H9 (cell line): ENCODE measurements at places on chromosomes 3 and 15. TPM values are rescaled to one million over a fixed set of nuclear protein-coding genes. Genes with fewer than 3 reads are reported as not detected.

ARL14 gene
- not detected in 2 replicates for total RNA-seq

CPB1 gene
- not detected in 2 replicates for total RNA-seq

CISH gene
- total RNA-seq = 1.7 and 2.2 TPM in 2 replicates

RBP2 gene
- not detected in 2 replicates for total RNA-seq

RRP9 gene
- total RNA-seq = 64.0 and 67.1 TPM in 2 replicates

LMAN1L gene
- not detected in 2 replicates for total RNA-seq

SLC6A11 gene
- total RNA-seq = 1.5 and 1.9 TPM in 2 replicates

PLCB2 gene
- total RNA-seq = 5.7 and 7.4 TPM in 2 replicates

MB21D2 gene
- 19.1 and 20.8 TPM in 2 replicates for total RNA-seq

FSIP1 gene
- total RNA-seq = 0.64 and 0.96 TPM in 2 replicates

CBLB gene
- 22.4 and 25.7 TPM in 2 replicates for total RNA-seq

DNA sequence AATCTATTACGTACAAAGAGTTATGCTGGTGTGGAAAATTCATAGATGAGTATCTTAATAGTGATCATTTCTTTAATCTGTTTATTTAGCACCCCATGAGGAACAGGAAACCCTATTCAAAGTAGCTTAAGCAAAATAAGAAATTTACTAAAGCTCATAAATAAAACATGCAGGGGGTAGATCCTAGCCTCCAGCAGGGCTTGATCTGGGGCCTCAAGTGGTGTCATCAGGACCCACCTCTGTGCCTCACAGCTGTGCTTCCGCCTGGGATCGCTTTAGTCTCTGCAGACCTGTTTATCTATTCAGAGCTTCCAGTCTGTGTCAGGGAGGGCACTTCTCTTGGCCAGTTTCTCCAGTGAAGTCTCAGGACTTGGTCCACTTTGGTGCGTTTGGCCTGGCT lies 171.0 kb upstream of the SLC24A5 start:
- DNase-seq = no peak

DNA sequence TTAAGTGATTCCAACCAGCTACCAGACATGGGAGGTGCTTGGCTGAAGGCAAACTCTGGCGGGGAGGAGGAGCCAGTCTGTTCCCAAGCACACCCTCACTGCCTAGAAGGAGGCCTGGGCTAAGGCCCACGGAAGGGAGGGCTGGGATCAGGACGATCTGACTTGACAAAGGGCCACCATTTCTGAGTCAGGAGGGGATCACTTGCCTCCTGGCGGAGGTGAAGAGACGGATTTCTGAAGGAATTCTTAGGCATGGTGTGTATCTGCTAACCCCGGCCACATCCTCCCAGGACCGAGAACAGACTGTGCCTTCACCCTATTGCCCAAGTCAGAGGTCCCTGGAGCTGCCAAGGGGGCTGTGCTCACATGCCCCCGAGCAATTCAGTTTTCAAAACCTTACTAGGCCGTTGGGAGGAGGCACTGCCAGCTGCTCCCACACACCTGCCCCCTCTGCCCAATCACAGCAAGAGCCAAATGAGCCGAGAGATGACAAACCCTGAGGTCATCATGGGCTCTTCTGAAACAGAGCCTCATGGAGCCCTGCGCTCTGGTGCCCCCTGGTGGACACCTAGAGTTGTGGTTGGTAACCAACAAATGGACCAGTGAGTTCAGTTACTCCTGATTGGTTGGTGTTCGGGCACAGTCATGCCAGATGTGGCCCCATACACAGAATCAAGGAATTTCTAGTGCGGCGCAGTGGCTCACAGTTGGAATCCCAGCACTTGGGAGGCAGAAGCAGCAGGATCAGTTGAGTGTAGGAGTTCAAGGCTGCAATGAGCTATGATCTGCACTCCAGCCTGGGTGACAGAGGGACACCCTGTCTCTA lies 6.5 kb upstream of the TNK2 start:
- peak; percentile 99 for DNase-seq

GRCh38 chr15:41782371-41783282 lies 8.3 kb downstream of the MAPKBP1 start:
- no peak for DNase-seq

GRCh38 chr15:40879609-40880008 lies 5.6 kb upstream of the RHOV start:
- DNase-seq = no peak

- DNase-seq = no peak
Observed at GRCh38 chr3:32913790-32914446, 37.5 kb upstream of the CCR4 start.

GRCh38 chr3:71511037-71511436 lies 72.5 kb downstream of the FOXP1 start:
- DNase-seq = no peak

DNA sequence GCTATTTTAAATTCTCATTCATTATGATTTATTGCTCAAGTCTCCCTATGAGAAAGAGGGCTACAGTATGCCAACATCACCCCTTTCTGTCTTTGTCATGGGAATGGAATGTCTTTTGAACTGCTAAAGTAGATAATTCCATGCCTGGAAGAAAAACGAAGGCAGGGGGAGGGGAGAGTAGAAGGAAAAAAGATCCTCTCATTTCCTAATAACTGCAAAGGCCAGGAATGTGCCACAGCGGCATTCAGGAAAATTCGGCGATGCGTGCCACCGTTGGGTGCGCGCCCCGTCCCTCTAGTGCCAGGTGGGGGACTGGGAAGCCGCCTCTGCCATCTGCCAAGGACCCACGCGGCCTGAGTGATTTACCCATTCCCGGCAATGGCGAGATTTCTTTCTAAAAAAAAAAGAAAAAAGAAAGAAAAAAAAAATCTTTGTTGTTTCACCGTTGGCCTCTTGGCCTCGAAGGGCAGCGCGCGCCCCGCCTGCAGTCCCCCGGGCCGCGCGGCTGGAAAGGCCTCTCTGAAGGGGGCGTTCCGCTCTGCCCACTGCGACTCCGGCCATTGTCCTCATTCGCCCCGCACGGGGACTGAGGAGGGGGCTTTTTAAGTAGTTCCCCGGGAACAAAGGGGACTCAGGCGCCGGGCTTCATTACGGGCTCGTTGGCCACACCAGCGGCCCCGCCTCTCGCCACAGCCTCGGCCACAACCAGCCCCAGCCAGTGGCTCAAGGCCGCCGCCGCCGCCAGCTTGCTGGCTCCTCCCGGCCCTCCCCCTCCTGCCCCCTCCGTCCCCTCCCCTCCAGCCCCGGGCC lies 54.5 kb downstream of the CPN2 start:
- peak; percentile 89 for DNase-seq

GRCh38 chr3:118577055-118577777 lies 457.4 kb downstream of the IGSF11 start:
- DNase-seq = no peak

- DNase-seq = no peak
Observed at GRCh38 chr3:149016669-149017541, 25.6 kb downstream of the GYG1 start.

GRCh38 chr15:91253605-91254004 lies 153.5 kb downstream of the SV2B start:
- no peak for DNase-seq

- DNase-seq = no peak
Observed at GRCh38 chr15:47386459-47386858, 330.8 kb upstream of the SEMA6D start.

- no peak for DNase-seq
Observed at GRCh38 chr3:115843206-115843605, 219.9 kb downstream of the GAP43 start.
